ENCODE measurements at places on chromosomes 2 and 18. TPM values are rescaled to one million over a fixed set of nuclear protein-coding genes. Genes with fewer than 3 reads are reported as not detected.

DNA sequence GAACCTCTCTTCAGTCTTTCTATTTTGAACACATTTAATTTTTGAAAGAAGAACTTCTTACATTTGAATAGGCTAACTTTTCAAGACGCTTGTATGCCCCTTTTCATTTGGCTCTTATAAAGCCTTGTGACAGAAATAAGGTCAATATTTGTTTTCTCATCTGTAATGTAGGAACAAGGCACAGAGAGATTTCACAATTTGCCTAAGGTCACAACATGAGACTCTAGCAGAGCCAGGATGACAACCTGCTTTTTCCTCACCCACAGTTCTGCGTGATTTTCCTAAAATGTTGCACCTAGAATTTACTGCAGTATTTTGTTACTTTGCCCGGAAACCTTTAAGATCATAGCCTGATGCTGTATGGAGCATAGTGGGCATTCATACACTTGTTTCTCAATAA is 67.4 kb downstream of the TXNL1 start:
- DNase-seq, result no peak

GRCh38 chr2:12434630-12435098 is 282.1 kb upstream of the TRIB2 start:
- peak; percentile 67 for DNase-seq

DNA sequence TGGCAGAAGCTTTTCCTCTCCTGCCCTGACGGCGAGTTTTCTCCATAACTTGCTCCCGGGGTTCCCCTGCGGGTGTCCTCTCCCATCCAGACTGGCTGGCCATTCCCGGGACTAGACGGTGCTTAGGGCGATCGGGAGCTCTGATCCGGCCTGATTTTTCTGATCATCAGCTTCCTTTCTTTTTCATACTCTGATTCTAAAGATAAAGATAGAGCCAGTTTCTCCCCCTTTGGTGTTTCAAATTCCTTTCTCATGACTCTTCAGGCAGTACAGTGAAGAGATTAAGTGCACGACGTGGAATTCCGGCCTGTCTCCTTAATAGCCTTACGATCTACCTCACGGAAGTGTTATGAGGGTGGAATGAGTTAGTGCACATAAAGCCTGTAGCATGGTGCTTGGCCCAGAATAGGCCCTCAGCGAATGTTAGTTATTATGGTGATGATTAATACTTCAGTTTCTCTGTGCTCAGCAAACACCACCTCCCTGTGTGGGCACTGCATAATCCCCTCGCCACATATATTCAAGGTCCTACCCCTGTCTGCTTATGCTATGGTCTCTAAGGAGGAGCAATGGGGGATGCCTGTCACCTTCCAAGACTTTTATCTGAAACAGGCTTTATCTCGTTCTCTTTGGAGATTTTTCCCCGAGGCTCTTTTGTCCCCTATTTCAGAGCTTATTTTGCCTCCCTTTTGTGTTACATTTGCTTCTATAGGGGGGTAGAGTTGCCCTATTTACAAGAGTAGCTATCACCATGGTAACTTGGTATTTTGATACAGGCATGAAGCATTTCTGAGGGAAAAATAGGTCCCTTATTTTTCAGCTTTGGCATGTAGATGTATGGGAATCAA is 254.8 kb downstream of the CDH2 start:
- peak; percentile 59 for DNase-seq

- DNase-seq, result no peak
Measured at GRCh38 chr18:31444142-31444541, 3.4 kb upstream of the DSG3 start.

DNA sequence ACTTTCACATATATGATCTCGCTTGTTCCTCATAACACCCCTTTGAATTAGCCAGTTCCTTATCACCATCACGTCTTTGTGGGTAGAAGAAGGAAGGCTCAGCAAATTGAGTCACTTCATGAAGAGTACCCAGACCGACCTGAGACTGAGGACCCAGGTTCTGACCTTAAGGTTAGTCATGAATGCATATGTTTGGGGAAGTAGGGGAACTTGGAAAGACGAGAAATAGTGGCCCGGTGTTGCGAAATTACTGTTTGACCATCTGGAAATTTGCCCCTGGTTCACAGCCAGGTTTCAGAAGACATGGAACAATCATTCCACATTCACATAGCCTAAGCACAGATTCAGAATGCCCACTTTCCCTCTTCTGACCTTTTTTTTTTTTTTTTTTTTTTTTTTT is 59.8 kb downstream of the MEIS1 start:
- no peak for DNase-seq

Gene GCFC2
- total RNA-seq, result 28.7 TPM

Gene FSHR
- 6.5 TPM for total RNA-seq

DNA sequence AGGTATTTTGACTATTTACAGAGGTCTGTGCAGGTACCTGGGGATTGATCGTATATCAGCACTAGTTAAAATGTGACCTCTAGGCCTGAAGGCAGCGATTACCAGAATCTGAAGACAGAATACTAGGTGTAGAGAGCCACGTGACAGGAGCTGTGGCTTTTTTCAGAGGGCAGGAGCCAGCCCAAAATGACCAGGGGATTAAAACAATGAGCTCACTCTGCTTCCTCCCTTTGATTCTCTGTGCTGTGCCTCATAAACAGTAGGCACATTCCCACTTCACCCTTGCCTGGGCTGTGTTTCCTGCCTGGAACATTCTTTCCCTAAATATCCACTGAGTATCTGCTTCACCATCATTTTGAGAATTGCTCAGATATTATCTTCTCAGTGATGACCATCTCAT is 15.2 kb downstream of the ITGAV start:
- DNase-seq, result no peak

DNA sequence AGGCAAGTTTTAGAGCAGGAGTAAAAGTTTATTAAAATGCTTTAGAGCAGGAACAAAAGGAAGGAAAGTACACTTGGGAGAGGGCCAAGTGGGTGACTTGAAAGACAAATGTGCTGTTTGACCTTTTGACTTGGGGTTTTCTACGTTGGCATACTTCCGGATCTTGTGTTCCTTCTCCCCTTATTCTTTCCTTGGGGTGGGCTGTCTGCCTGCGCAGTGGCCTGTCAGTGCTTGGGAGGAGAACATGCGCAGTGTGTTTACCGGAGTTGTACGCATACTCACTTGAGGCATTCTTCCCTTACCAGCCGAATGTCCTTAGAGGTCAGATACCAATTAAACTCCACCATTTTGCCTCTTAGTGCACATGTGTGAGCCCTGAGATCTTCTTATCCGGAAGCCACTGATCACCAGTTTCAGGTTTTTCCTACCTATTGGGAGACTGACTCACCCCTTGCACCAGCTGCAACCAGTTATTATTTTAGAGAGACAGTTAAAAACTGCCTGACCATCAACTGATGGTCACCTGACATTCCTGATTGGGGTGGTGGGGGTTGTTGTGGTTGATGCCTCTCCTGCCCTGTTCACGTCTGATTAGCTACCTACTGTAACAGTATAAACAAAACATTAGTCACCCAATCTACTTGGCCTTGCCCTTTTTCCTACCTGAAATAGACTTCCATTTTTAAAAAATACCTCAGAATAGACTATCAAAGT is 67.5 kb downstream of the NYAP2 start:
- DNase-seq, result no peak

Gene CRYBA2
- 1.3 TPM for total RNA-seq

Gene CCDC74B
- 9.2 TPM for total RNA-seq

GRCh38 chr18:35174093-35174731 is 66.6 kb upstream of the ZNF397 start:
- no peak for DNase-seq

- no peak for DNase-seq
Measured at GRCh38 chr18:35470435-35470834, 27.3 kb downstream of the INO80C start.

Gene SLC66A2
- 18.7 TPM for total RNA-seq

- no peak for DNase-seq
Measured at GRCh38 chr2:31476511-31477180, 62.1 kb upstream of the XDH start.

GRCh38 chr18:2687390-2688001 is 32.0 kb downstream of the SMCHD1 start:
- no peak for DNase-seq

DNA sequence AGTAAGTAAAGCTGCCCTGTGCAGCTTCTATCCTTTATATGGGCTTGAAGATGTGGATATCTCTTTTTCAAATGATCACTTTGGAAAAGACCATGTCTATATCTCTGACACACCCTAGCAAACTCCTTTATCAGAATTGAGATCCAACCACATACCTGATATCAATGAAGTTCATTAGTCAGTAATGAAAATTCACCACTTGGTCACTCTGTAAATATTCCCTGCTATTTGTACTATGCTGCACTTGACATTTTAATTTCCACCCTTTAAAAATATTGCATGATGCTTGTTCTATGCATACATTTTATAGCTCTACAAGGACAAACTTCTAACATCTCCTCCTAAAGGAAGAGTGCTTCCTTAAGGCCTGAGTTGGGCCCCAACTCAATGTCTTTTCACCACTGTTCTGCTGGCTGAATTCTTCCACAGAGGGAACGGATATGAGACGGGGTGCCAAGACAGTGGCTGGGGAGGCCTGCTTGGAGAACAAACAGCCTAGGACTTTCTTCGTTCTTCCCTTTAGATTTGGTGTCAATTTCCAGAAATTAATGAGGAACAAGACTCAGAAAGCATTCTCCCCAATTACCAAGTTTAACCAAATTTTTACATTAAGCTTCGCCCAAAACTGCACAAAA is at the start of gene GKN2:
Gene GKN2, minus strand, starts transcription at position 7 of the 635 bp plus-strand sequence. CDS start 32 bp downstream, outside the sequence.
- DNase-seq, result no peak

DNA sequence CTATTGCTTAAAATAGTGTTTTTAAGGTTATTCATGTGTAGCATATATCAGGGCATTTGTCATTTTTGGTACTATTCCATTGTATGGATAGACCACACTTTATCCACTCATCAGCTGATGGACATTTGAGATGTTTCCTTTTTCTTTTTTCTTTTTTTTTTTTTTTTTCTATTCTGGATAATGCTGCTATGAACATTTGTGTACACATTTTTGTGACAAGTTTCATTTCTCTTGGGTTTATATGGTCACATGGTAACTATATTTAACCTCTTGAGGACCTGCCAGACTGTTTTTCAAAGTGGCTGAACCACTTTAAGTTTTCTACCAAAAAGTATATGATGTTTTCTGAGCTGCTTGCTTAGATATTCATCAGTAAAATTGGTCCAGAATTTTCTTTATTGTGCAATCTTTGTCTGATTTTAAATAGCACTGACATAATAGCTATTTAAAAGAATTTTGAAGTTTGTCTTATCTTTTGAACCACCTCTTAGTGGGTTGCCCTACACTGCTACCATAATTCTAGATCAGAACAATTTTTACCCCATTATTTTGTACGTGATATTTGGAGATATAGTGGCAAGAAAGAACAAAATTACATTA is 219.4 kb upstream of the SIX3 start:
- no peak for DNase-seq

DNA sequence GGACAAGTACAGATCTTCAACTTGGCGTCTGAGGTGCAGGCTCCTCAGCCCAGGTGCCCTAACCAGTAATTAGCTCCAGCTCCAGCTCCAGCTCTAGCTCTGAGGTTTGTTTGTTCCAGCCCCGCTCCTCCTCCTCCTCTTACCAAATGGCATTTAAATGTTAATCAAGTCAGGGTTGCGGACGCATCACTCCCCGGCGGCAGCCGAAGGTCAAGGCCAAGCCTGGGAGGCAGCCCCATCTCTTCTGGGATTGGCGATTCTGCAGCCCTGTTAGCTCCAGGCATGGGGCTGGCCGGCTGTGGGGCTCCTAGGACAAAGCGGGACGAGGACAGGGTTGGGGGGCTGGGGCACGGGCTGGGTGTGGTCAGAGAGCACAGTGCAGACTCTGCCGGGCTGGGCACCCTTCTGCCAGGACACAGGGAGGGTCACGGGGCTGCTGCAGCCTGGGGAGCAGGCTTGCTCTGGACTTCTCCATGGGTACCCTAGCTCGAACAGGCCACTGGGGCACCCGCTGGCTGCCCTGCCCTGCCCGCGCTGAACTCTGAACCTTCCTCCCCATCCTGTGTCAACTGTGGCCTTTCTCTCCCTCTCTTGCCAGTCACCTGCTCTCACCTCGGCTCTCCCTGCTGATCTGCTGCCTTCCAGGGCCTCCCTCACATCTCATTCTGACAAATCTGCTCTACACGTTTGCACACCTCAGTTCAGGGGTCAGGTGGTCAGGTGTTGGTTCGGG is 203.3 kb downstream of the CELF4 start:
- peak; percentile 89 for DNase-seq

DNA sequence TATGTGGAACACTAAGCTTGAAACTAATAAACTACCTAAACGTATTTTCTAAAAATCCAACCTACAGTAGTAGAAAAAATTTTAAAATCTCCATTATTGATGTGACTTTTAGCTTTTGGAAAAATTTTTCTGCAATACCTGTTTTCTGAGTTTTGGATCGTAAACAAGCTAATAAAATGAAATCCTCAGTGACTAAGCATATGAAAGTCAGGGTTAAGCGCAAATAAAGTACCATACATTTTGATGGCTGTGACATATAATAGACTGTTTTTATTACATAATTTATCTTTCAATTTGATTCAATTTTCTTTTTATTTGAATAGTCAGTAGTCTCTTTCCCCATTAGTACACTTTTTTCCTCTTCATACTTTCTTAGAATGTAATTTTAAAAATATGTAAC is 683.6 kb downstream of the NUP35 start:
- no peak for DNase-seq

GRCh38 chr2:53498210-53498609 is 269.4 kb upstream of the CHAC2 start:
- no peak for DNase-seq

Gene SNX17
- 92.6 TPM for total RNA-seq

Gene DQX1
- 0.93 TPM for total RNA-seq

DNA sequence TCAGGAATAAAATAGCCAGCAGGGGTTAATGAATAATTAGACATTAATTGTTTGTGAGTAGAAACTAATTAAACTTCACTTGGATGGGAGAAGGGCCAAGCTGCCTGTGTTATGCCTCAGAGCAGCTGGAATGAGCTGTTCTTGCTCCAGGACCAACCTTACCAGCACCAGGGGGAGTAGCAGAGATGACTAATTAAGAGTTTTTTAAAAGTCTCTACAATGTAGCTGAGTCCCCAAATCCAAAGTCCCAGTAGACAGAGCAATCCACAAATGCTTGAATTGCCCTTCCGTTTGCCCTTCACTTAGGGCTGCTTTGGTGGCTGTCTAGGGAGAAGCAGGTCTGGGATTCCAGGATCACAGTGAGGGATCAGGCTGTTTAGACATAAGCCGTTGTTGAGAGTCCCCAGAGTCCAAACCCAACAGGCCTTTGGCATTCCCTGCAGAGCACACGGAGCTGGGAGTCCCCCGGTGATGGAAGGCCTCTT is 59.4 kb downstream of the RHOB start:
- DNase-seq, result no peak

- DNase-seq, result no peak
Measured at GRCh38 chr2:188328419-188328818, 36.7 kb downstream of the GULP1 start.

DNA sequence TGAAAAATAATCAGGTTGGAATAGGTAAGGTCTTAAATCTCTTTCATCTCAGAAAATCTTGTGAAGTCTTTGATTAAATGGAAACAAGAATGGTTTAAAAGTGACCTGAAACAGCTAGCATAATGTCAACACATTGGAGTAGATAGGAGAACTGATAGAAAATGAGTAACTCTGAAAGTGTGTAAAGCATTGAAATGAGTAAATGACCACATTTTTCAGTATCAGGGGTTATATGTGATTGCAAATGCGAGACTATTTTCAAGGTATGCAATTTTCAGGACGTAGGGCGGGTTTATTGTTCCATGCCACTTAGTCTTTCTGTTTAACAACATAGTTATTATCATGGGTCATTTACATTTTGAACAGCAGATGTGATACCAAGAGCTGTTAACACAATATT is 1383.2 kb downstream of the LRP1B start:
- no peak for DNase-seq

Data from endodermal cell (in vitro differentiated cells).